ENCODE measurements at places on chromosomes 6 and 20.

GRCh38 chr20:1831096-1831495 is 64.1 kb upstream of the SIRPA start:
- no peaks in the 10 kb centered on the region for H3K27me3 ChIP-seq
- DNase-seq = no peak
- H3K36me3 ChIP-seq = no peaks in the 10 kb centered on the region
- peaks cover 42% of the 10 kb centered on the region for H3K4me1 ChIP-seq
- peak overlapping the region; percentile 74 for H3K27ac ChIP-seq

- peak overlapping the region; percentile 98 for H3K4me3 ChIP-seq
- peaks cover 37% of the 10 kb centered on the region for H3K4me1 ChIP-seq
- H3K36me3 ChIP-seq = no peaks in the 10 kb centered on the region
- peak overlapping the region; percentile 94 for H3K27ac ChIP-seq
- DNase-seq = no peak
These were observed 1.6 kb downstream of the MYLIP start for GRCh38 chr6:16130437-16130891.

DNA sequence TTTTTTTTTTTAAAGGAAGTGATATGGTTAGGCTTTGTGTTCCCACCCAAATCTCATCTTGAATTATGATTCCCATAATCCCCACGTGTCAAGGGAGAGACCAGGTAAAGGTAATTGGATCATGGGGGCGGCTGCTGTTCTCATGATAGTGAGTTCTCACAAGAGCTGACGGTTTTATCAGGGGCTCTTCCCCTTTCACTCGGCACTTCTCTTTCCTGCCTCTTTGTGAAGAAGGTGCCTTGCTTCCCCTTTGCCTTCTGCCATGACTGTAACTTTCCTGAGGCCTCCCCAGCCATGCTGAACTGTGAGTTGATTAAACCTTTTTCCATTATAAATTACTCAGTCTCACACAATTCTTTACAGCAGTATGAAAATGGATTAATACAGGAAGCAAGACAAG is 64.3 kb downstream of the ZFP64 start:
- no peak for DNase-seq
- no peak overlapping the region for H3K4me3 ChIP-seq
- no peaks in the 10 kb centered on the region for H3K27me3 ChIP-seq
- H3K36me3 ChIP-seq = no peaks in the 10 kb centered on the region
- no peak overlapping the region for H3K27ac ChIP-seq

DNA sequence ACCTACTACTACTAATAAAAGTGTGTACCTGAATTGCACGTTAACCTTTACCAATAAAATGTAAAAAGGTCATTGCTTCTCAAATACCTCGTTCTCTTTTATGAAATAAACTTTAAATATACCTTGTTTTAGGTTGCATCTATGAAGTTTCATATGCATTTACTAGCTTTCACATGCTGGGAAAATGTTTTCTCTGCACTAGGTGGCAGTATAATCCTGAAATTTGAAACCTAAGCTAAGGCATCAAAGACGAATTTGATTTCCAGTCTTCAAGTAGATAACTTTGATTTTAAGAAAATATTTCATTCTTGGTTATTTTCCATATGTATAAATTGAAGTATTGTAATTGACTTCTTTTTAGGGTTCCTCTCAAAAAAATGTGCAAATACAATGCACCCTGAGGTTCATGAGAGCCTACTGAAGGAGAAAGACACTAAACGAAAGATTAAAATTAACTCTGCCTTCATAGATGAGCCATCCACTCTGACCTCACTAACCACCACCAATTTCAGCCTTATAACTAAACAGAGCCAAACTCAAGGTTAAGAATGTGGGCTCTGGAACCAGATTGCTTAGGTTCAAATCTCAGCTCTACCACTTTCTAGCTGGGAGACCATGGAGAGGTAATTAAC is 7.3 kb upstream of the COL9A1 start:
- no peak for DNase-seq
- no peak overlapping the region for H3K27ac ChIP-seq
- peaks cover 8% of the 10 kb centered on the region for H3K27me3 ChIP-seq

DNA sequence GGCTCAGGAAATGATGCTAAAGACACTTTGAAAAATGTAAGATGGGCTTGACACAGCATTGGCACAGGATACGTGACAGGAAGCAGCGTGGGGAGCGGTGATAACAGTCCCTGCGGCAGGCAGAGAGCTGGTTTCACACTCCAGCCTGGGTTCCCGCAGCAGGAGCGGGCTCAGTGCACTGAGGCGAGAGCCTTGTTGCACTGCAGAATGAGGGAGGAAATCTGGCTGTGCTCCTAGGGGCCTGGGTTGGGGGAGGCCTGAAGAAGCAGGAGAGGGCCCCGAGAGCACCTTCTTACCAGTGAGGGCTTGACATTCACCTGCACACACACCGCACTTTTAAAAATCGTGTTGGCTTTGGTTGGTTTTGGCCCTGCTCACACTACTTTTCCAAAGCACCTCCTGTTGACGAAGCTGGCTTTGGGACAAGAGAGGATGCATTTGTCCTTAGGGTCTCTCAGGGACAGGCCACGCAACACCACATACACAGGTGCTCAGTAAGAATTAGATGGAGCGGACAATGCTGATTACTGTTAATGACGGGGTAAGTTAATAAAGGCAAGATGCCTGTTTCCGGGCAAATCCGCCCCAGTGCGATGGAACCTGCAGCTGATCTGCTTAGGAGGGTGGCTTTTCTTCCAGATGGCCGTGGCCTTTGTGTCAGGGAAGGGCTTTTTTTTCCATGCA is 49.4 kb upstream of the ARMC2 start:
- H3K4me1 ChIP-seq = peaks cover 21% of the 10 kb centered on the region
- H3K4me3 ChIP-seq = no peak overlapping the region
- no peaks in the 10 kb centered on the region for H3K27me3 ChIP-seq

DNA sequence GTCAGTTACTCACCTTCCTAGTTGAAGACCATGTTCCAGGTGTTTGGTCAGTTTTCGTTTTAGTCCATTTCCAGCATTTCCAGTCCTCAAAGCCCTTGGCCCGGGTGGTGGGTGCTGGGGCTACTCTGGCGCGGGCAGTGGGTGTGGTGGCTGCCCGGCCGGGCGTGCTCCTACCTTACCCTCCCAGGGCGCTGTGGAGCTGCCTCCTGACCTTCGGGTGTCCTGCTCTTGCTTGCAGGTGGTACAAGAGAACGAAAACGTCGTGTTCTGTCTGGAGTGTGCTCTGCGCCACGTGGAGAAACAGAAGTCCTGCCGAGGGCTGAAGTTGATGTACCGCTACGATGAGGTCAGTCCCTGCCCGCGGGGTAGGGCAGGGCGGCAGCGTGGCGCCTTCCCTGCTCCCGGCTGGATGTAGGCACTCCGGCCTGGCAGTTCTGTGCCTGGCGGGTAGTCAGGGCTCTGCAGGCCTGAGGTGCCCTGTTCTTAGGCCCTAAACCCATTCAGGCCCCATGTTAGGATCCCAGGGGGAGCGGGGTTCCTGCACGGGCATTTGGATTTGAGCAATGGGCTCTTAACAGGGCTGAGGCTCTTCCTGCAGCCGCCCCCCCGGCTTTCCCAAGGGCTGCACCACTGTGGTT is 145.8 kb downstream of the DTNBP1 start:
- H3K4me1 ChIP-seq = no peaks in the 10 kb centered on the region
- DNase-seq = no peak
- H3K4me3 ChIP-seq = no peak overlapping the region
- H3K27ac ChIP-seq = no peak overlapping the region
- H3K27me3 ChIP-seq = no peaks in the 10 kb centered on the region
- no peaks in the 10 kb centered on the region for H3K36me3 ChIP-seq

DNA sequence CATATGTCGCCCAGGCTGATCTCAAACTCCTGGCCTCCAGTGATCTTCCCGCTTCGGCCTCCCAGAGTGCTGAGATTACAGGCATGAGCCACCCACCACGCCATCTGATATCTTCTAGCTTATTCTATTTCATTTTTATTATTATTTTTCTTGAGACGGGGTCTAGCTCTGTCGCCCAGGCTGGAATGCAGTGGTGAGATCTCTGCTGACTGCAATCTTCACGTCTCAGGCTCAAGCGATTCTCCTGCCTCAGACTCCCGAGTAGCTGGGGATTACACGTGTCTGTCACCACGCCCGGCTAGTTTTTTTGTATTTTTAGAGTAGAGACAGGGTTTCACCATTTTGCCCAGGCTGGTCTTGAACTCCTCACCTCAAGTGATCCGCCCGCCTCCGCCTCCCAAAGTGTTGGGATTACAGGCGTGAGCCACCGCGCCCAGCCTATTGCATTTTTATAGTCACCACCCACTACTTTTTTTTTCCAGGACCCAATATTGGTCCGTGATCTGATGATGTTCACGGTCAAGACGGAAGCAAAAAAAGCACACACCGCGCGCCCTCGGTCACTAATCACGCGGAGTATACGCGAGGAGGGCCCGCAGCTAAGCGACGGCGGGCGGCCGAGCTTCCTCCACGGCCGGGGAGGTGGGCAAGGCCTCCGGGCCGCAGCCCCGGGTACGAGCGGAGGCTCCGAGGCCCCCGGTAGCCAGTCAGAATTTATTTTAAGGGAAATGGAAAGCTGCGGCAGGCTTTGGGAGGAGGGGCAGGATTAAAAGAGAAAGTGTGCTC is 1.1 kb upstream of the LSM14B start:
- DNase-seq = peak; percentile 87
- peak overlapping the region; percentile 83 for H3K27ac ChIP-seq
- H3K4me3 ChIP-seq = peak overlapping the region; percentile 67
- H3K36me3 ChIP-seq = no peaks in the 10 kb centered on the region
- H3K4me1 ChIP-seq = peaks cover 8% of the 10 kb centered on the region
- H3K27me3 ChIP-seq = no peaks in the 10 kb centered on the region

DNA sequence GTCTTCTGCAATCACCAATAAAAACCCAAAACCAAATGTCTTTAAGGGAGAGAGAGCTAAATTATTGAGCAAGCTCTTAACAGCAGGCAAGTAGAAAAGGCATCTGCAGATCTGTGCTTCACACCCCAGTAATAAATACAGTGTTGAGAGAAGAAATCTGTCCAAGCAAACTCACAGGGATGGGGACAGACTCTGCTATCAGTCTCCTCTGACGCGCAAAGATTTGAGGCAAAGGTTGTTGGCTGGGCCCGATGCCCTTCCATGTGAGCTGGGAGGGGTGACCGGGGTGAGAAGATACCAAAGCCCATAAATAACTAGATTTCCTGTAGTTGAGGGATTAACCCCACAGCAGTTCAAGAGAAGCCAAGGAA is 315.2 kb upstream of the SOX4 start:
- H3K27ac ChIP-seq = no peak overlapping the region
- no peaks in the 10 kb centered on the region for H3K27me3 ChIP-seq
- DNase-seq = peak; percentile 35
- H3K36me3 ChIP-seq = no peaks in the 10 kb centered on the region
- no peaks in the 10 kb centered on the region for H3K4me1 ChIP-seq
- H3K4me3 ChIP-seq = no peak overlapping the region

GRCh38 chr20:63009045-63009961 is 2.5 kb upstream of the BHLHE23 start:
- peaks cover 36% of the 10 kb centered on the region for H3K4me1 ChIP-seq
- no peak overlapping the region for H3K4me3 ChIP-seq
- peaks cover 100% of the 10 kb centered on the region for H3K27me3 ChIP-seq

- no peaks in the 10 kb centered on the region for H3K27me3 ChIP-seq
- no peak overlapping the region for H3K27ac ChIP-seq
- H3K4me3 ChIP-seq = no peak overlapping the region
- no peaks in the 10 kb centered on the region for H3K36me3 ChIP-seq
These were observed 224.9 kb downstream of the IBTK start for GRCh38 chr6:82022614-82023129.

DNA sequence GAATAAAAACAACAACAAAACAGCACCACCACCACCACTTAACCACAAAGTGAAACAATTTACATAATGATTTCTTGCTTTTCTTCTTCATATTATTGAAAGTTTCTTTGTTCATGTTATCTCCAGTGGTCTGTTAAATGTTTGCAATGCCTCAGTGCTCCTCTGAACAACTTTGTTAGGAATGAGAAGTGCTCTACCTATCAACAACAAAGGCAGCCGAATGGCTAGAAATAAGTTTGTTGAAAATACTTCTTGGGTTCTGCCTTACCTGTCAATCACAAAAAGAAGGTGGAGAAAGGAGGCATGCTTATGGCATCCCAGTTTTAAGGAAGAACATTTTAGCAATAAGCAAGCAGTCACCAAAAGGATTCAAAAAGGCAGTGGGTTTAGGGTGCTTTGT is 490.2 kb downstream of the PRKN start:
- H3K27ac ChIP-seq = no peak overlapping the region
- no peaks in the 10 kb centered on the region for H3K27me3 ChIP-seq
- H3K36me3 ChIP-seq = no peaks in the 10 kb centered on the region
- H3K4me3 ChIP-seq = no peak overlapping the region
- no peaks in the 10 kb centered on the region for H3K4me1 ChIP-seq
- no peak for DNase-seq

DNA sequence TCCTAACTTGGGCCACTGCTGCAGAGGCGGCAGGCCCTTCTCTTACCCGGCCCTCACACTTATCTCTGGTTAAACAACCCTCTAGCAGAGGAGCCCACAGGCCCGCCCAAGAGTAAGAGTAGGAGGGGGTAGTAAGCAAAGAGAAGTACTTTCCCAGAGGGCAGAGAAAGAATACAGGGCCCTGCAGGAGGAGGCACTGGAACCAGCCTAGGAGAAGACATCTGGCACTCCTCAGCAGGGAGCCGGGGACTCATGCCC is 10.1 kb downstream of the MTCH1 start:
- no peaks in the 10 kb centered on the region for H3K4me1 ChIP-seq
- no peaks in the 10 kb centered on the region for H3K36me3 ChIP-seq
- H3K27me3 ChIP-seq = no peaks in the 10 kb centered on the region
- no peak overlapping the region for H3K4me3 ChIP-seq
- no peak overlapping the region for H3K27ac ChIP-seq

- H3K4me1 ChIP-seq = peaks cover 6% of the 10 kb centered on the region
- no peaks in the 10 kb centered on the region for H3K27me3 ChIP-seq
- no peak for DNase-seq
- no peaks in the 10 kb centered on the region for H3K36me3 ChIP-seq
- no peak overlapping the region for H3K4me3 ChIP-seq
These were observed 19.0 kb upstream of the TGM2 start for GRCh38 chr20:38184101-38184500.

All from left lung (tissue), 14 donors.